ENCODE measurements at places on chromosomes 2 and 18.

- DNase-seq: no peak
Measured at GRCh38 chr2:105112345-105112744, 74.5 kb downstream of the MRPS9 start.

- DNase-seq: no peak
Measured at GRCh38 chr2:24722141-24722790, 70.9 kb downstream of the PTRHD1 start.

GRCh38 chr2:176039375-176039774 lies 37.3 kb upstream of the LNPK start:
- DNase-seq: no peak

- no peak for DNase-seq
Measured at GRCh38 chr2:95021023-95021416, 4.5 kb upstream of the MAL start.

DNA sequence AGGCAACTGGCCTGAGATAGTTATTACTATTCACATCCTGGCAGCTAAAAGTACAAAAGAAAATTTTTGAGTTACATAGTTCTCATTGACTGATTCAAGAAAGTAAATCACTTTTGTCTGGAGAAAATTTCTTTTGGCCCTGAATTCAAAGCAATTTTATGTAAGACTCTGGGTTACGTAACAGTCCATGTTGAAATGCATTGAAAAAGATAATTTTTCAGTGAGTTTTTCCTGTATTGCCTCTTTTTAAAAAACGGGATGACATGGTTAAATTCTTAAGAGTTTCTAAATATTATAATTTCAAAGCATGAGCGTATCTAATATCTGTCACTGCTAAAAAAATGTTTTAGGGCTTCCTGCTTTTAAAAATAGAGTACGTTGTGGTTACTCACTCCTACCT lies 72.7 kb downstream of the ANKRD12 start:
- DNase-seq: no peak

GRCh38 chr2:39991298-39991697 lies 212.2 kb upstream of the THUMPD2 start:
- no peak for DNase-seq

DNA sequence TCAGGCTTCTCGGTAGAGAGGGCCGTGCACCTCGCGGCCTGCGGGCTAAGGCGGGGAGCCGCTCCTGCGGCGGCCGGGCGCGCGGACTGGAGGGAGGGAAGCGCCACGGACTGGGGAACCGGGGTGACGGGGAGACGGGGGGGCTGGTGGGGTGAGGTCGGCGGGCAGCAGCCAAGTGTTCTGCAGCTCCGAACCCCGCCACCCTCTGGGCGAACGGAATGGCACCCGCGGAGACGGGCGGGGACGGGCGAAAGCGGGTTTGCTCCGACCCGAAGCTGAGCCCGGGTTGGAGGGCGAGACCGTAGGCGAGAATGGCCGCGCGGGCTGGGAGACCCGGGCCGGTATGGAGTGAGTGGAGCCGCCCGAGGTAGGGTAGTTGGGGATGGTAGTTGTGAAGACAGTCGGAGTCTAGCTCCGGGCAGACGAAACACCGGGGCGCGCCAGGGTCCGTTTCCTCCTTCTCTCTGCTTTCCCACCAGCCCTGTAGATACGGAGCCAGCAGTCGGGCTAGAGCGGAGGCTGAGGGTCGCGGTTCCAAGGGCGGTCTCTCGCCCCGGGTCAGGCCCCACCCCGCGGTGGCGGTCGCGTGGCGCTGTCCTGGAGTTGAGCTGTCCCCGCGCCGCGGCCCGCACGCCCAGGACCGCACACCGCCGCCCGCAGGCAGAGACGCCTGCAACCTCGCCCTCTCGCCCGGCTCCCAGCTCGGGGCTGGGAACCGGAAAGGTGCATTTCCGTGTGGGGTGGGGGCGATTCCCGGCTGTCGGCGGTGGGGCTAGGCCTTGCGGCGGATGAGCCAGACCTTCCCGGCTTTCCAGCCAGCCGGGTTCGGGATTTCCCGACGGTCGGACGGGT lies 160.3 kb upstream of the SIX2 start:
- no peak for DNase-seq

- no peak for DNase-seq
Measured at GRCh38 chr2:190318514-190318913, 1.1 kb downstream of the HIBCH start.

DNA sequence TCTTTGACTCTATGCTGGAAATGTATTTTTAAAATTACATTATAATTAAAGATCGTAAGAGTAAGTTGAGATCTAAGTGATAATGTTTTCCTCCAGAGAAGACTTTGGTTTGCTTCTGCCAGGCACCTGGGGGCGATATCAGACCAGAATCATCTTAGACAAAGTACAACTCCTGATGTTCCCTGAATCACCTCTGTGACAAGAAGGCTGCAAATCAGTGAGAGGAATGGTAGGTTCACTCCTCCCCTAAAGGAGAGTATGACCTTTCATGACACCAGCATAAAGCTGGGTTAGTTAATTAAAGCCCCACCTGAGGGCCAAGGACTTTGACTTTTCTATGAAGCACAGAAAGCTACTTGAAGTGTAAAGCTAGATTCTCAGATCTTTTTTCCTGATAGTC lies 114.4 kb upstream of the DTNA start:
- no peak for DNase-seq

DNA sequence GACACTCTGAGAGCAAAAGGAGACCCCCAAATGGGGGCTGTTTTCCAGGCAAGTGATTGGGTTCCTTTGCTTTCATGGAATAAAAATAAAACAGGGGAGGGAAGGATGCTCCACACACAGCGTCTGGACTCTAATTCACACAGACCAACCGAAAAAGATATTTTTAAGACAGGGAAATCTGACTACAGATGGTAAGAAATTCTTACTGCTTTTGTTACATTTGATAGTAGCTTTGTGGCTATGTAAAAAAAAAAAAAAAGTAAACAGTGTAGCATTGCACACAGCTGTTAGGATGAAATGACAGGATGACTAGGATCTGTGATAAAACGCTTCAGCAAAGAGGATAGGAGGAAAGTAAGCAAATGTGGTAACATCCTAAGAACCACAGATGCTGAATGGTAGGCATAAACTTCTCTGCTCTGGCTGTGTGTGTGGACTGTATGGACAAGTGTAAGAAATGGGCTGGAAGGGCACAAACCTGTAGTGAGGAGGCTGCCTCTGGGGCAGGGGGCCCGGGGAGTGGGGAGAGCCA lies 207.6 kb downstream of the ANAPC1 start:
- DNase-seq: no peak

- no peak for DNase-seq
Measured at GRCh38 chr2:172725746-172726145, 9.9 kb upstream of the RAPGEF4 start.
